Activated T-cell treated with anti-CD3 and anti-CD28 coated beads for 24 hours (primary cell): ENCODE measurements at places on chromosomes 2 and 18.

GRCh38 chr2:55120634-55121359 is 70.5 kb upstream of the RTN4 start:
- no peak for DNase-seq

DNA sequence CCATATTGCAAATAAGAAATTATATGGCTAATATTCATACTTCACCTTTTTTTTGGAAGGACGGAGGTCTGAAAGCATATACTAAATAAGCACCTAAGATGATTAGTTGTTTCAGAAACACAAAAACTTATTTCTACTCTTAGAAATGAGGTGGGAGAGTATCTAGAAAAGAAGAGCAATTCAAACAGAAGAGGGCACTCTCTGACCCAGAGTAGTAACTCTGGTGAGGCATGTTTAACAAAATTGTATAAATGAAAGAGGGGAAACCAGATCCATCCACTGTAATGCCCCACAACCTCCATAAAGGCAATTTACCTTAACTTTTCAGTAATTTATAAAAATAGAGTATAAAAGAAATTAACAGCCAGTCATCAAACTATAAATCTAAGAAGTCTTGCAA is 669.6 kb upstream of the VRK2 start:
- DNase-seq, result no peak

DNA sequence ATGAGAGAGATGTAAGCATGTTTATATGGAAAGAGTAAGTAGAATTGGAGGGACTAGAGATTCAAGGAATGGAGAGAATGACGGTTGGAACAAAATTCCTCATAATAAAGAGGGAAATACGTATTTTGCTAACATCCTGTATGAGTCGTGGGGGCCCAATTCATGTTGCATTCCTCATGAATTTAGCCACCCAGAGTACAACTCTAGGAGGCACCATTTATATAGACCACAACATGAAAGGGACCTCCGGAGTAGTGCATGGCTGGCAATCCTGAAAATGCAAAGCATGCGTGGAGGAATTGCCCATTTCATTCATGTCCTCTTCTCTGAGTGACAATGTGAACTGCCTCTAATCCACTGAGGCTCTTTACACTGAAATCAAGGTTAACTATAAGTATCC is 168.2 kb downstream of the ZEB2 start:
- DNase-seq, result no peak

- DNase-seq, result no peak
Measured at GRCh38 chr2:31998731-31999383, 12.0 kb downstream of the MEMO1 start.

DNA sequence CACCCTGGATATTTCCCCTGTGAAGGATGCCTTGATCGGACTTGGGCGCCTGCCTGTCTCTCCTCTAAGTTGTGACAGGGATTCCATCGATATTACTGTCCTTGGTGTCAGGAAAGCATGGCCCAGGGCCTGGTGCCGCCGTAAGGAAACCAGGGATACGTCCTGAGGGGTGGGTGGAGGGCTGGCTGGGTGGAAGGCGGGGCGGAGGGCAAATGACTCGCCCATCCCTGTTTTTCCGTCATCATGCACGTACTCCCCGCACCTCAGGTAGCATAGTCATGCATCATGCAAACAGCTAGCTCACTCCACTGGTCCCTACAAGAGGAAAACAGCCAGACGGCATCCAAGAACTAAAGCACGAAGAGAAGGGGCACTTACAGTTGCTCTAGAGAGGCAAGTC is 57.1 kb downstream of the PXDN start:
- no peak for DNase-seq

DNA sequence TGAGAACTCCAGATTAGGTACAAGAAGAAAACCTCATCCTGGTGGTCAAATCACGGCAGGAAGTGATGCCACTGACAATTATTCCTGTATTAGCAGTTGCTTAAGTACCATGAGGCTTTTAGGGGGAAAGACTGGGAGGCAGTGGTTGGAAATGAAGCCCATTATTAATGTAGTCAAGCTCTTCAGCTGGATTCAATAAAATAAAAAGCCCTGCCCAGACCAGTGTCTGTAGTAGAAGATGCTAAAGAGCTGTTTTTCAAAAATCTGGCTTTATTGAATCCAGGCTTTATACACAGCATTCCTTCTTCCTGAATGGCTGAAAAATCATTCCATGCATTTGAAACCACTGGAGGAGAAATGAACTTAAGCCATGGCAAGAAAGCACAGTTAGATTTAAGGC is 155.2 kb downstream of the BCL2 start:
- DNase-seq, result no peak
